ENCODE measurements at places on chromosomes 12 and 14.

GRCh38 chr12:65472079-65472478 lies 193.6 kb downstream of the MSRB3 start:
- DNase-seq: no peak

DNA sequence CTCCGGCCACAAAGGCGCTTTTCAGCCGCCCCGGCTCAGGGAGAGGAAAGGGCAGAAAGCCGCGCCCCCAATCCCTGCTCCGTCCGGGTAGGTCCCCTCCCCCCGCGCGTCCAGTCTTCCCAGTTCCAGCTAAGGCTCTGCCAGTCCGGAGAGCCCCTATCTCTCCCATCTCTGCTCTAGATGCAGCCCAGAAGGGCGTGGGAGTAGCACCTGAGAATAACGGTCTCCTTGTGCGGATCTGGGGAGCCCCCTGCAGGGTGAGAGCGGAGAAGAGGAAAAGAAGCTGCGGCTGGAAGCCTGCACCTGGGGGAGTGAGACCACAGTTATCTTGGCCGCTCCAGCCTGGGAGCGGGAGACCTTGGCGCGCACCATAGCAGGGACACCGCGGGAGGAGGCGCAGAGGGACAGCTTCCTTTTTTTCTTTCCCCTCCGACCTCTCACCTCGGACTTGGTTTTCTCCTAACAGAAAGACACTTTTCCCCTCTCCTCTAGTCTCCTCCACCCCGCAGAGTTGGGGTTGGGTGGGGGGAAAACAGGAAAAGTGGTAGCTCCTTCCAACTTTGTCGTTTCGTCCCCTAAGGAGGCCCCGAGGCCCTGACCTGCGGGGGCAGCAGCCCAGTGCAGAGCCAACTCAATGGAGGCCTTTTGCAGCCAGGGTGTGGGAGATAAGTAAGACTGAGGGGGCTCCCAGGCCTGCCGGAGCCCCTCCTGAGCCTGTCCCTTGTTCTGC lies 2.4 kb downstream of the DHH start:
- DNase-seq: no peak

DNA sequence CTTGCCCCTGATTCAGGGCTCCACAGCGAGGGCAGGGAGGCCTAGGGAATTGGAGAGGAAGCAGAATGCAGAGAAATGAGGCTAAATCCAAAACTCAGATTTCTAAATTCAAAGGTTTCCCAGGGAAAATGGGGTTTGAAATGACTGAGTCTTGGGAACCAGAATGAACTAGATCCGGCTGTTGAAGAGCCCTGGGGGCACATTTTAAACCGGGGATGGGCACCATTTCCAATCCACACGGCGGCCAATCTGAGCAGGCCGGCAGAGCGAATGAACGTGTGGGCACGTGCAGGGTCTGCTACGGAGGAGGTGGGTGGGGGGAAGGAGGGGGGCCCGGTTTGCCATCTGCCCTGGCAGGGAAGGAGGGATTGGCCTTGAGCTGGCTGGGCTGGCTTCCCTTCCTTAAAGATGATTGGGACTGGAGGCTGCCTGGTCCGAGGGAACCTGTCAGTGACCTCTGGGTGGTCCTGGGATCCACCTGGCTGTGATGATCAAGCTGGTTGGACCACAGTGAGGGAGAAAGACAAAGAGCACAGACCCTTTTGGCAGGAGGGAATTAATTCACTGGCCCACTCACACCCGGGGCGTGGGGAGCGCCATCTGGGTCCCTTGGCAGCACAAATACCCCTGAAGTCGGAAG lies 161.0 kb downstream of the RBM19 start:
- no peak for DNase-seq

DNA sequence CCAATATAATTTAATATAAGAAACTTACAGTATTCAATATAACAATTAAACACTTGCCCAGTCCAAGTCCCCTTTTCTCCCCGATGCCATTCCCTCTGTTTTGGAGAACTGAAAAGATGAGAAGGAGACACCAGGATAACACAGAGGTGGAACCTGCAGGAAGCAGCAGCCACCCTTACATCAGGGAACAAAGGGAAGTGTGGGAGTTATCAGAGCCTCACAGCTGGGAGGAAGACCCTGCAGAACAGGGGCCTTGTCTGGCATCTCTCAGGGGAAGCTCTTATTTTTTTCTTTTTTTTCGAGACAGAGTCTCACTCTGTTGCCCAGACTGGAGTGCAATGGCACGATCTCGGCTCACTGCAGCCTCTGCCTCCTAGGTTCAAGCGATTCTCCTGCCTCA lies 52.6 kb downstream of the CALM1 start:
- DNase-seq: no peak

GRCh38 chr12:116306968-116307367 lies 29.5 kb upstream of the MED13L start:
- DNase-seq: no peak
